ENCODE measurements at places on chromosomes 7 and 10.

DNA sequence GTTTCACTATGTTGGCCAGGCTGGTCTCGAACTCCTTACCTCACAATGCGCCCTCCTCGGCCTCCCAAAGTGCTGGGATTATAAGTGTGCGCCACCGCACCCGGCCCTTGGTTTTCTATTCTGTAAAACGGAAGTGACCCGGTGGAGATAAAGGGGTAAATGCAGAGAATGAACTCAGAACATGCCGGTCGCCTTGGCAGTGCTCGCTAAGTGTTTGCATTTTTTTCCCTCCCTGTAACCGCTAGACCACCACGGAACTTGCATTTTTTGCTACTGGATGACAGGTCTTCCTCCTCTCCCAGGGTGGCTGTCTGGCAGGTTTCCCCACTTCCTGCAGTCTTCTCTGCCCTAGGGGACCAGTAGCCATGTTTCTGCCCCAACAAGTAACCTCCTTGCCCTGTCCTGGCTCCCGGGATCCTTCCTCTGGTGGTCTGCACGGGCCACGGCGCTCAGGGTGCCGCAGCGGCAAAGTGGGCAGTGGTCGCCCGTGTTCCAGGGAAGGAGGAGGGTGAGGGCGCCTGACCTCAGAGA, 18.8 kb upstream of the GNA12 start:
- no peak for DNase-seq

GRCh38 chr7:29483219-29484104, 80.2 kb upstream of the PRR15 start:
- no peak for DNase-seq

DNA sequence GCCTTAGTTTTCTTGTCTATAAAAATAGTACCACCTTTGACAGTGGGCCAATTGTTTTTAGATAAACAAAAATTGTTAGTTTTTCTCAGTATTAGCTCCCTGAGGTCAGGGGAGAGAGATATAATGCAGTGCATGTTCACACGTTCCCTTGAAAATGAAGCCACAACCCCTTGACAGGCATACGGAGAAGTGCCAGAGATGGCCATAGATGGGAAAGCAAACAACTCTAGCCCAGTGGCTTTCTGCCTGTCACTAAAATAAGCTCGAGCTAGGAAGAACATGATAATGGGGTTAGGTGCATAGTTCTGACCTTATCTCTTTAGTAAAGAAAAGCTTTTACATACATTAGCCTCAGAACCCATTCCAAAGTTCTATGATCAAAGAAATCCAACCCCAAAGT, 124.9 kb downstream of the CHRM2 start:
- DNase-seq: no peak

DNA sequence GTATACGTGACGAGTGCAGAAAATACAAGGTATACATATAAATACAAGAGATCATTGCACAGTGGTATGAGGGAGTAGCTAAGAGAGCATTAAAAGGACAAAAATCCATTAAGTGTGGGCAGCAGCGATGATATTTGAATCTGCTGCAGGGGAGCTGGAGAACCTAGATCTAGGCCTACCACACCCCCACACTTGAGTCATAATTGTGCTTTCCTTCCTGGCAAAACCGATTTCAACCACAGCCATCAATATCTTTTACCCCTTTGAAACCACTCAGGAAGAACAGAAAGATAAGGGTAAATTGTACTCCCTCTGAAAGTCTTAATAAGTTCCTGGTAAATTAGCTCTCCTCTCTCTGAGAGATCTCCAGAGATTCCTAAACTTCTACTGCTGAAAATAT, 345.0 kb downstream of the SORCS1 start:
- no peak for DNase-seq

DNA sequence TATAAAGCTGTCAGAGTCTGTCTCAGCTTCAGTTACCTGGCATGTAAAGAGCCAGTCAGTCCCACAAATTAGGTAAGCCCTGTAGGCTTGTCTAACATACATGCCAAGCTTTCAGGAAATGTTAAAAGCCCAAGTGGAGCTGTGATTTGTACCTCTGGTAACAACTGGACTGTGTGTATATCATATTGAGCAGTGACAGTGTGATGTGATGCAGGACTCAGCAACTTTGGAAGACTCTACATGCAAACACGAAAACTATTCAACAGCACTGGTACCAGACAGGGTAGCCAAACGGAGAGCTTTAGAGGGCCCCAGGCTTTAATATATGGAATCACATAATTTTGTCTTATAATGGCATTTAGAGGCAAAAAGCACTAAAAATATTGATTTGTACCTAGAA, 587.9 kb downstream of the PHTF2 start:
- no peak for DNase-seq

GRCh38 chr7:8236780-8237407, 25.1 kb downstream of the ICA1 start:
- no peak for DNase-seq

GRCh38 chr10:90865401-90865800, 6.4 kb upstream of the RPP30 start:
- no peak for DNase-seq

- no peak for DNase-seq
Observed at GRCh38 chr10:60453036-60453435, 63.4 kb upstream of the ANK3 start.

GRCh38 chr10:70271996-70272924, 11.5 kb downstream of the NPFFR1 start:
- DNase-seq: no peak

- no peak for DNase-seq
Observed at GRCh38 chr10:122096705-122097104, 107.7 kb downstream of the TACC2 start.

- no peak for DNase-seq
Observed at GRCh38 chr7:51376420-51377092, 59.9 kb upstream of the COBL start.

GRCh38 chr7:2724453-2725177, 36.6 kb downstream of the AMZ1 start:
- no peak for DNase-seq

DNA sequence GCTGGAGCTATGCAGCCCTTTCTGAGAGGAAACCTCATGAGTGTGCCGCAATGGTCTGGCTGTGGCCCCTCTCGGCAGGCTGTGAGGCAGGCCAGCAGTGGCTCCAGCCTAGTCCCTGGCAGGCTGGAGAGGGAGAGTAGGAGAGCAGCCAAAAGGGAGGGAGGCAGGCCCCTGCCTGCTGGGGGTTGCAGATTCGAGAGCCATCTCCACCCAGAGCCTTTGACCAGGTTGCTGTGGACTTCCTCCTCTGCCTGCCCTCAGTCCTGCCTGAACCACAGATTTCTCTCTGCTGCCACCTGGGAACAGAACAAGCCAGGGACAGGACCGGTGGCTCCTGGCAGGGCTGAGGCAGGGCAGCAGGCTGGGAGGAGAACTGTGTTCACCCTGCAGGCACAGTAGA, 13.9 kb downstream of the PAX2 start:
- DNase-seq: no peak

- DNase-seq: no peak
Observed at GRCh38 chr7:36862771-36863261, 138.5 kb upstream of the AOAH start.

DNA sequence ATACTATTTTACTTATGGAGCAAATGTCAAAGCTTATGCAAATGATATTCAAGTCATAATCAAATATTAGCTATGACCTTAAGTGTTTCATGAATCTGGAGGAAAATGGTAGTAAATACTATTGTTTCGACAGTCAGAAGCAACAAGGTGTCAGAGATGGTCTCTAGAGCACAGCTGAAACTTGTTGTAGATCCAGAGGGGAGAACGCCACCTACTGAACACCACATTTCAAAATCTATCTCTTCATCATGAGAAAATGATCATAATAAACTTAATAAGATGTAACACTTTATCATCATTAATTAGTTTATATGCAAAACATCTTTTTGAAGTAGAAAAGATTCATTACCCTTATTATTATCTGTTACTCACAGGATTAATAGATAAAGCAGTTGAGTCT, 418.7 kb downstream of the GATA3 start:
- DNase-seq: no peak

DNA sequence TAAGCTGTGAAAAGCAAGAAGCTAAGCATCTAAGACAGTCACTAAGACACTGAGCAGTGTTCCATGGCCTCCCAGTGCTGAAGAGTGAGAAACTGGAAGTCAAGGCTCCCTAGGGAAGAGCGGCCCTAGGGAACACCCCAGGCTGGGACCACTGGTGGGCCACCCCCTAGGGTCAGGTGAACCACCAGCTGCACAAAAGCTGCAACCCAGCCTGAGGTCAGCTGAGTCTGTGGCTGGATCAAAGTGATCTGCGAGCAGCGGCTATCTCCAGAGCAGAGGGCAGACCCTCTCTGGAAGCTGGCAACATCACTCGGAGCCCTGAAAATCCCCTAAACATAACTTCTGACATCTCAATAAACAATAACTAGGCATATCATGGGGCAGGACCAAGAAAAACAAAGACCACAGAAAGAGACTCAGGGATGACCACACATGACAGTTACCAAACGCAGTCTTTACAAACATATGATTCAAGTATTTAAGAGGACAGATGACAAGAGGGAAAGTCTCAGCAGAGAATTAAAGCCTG, 125.8 kb downstream of the DLG5 start:
- DNase-seq: peak; percentile 17

DNA sequence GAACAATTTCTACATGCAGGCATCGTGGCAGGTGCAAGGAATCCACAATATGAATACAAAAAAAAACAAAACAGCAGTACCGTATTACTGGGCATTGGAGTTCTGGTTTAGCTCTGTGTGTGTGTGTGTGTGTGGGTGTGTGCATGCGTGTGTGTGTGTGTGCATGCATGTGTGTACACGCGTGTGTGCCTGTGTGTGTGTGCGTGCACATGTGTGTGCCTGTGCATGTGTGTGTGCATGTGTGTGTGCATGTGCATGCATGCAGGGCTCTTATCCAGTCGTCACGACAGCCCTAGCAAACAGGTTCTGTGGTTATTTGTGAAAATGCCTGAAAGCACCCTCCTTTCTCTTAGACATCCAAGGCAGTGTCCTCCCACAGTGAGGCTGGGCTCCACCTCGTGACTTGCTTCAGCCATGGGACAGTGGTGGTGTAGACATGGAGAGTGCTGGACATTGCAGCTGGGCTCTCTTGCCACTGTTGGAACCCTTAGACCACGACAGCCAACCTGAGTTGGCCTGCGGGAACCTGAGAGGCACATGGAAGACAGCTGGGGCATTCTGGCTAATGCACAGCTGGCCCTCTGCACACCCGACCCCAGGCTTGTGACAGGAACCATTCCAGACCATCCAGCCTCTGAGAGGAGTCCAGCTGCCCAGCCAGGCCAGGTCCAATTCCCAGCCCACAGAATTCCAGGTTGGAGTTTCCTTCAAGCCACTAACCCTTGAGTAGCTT, 173.4 kb upstream of the SHH start:
- no peak for DNase-seq

- no peak for DNase-seq
Observed at GRCh38 chr10:12919574-12919973, 81.9 kb downstream of the CCDC3 start.

- no peak for DNase-seq
Observed at GRCh38 chr7:15864626-15864991, 178.1 kb upstream of the MEOX2 start.

DNA sequence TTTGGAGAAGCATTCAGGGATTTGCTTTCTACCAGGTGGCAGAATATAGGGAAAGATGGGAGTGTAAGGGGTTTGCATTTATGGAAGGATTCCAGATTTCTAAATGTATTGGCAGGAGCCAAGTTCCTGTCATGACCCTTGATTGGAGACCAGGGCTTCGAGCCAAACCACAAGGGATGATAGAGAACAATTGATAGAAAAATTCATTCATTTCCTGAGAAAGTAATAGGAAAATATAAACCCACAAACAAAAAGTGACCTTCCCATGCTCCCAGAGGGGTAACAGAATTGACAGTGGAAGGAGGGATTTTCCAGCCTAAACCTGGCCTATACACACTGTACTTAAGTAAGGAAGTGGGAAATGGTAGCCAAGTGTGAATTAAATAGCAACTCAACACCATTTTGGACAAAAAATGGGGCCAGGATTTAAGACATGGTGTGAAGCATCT, 22.4 kb upstream of the IFIT2 start:
- no peak for DNase-seq

GRCh38 chr7:87599336-87599735, 1.3 kb downstream of the ABCB1 start:
- peak; percentile 48 for DNase-seq

DNA sequence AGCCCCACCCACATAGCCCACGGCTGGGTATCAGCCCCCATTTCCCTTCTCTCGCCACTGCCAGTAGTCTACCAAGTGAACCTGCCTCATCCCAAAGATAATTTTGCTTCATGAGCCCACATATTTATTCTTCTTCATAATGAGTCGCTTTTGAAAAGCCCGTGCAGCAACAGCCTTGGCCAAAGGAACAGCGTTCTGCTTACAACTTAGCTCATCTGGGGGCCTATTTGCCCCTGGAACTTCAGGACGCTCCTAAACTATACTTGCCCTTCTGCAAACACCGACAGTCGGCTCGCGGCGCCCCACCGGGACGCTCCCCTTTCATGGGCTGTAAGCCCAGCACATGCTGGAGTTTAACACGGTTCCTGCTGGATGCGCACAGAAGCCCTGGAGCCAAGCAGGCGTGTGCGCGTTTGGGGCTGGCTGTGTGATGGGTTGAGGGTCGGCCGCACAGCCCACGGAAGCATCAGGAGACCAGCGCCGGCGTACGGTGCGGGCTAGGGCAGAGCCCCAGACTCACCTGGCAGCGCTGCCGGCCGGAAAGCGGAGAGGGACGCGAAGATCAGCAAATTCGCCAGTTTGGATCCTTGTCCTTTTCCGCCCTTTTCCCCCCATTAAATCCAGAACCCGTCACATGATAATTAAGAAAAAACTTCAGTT, 370 bp downstream of the TMEM60 start:
- no peak for DNase-seq
